Activated CD4-positive, CD25-positive, alpha-beta regulatory T cell (primary cell): ENCODE measurements at places on chromosomes 7 and 10.

GRCh38 chr7:26060733-26061677 is 91.0 kb upstream of the NFE2L3 start:
- DNase-seq: no peak

- no peak for DNase-seq
Observed at GRCh38 chr7:25807086-25807611, 344.8 kb upstream of the NFE2L3 start.

- no peak for DNase-seq
Observed at GRCh38 chr10:122072491-122072890, 83.5 kb downstream of the TACC2 start.

- DNase-seq: no peak
Observed at GRCh38 chr10:103111918-103112877, 80.9 kb downstream of the NT5C2 start.

DNA sequence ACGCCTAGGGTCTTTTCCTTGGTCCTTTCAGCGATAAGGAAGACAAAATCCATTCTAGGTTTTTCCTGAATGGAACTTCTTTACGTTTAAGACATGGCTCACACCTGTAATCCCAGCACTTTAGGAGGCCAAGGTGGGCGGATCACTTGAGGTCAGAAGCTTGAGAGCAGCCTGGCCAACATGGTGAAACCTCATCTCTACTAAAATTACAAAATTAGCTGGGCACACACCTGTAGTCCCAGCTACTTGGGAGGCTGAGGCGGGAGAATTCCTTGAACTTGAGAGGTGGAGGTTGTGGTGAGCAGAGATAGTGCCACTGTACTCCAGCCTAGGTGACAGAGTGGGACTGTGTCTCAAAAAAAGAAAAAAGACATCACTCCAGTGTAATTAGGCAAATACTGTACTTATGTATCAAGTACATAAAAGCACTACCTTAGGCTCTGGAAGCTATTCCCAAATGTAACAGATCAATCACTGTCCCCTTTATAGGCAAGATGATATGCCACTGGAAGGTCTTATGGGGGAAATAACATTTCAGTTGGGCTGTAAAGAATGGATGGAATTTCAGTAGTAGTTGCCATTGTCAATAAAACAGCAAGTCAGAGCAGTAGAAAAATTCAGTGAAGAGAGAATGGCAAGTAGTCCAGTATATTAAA is 5.7 kb downstream of the STK17A start:
- DNase-seq: no peak
